ENCODE measurements at places on chromosomes 6 and 20. TPM values are rescaled to one million over a fixed set of nuclear protein-coding genes. Genes with fewer than 3 reads are reported as not detected.

Gene NEDD9
- 26.6 TPM for total RNA-seq

Gene GLP1R
- 1.1 TPM for total RNA-seq

Gene PRDM13
- not detected for total RNA-seq

Gene CEP250
- 60.3 TPM for total RNA-seq

DNA sequence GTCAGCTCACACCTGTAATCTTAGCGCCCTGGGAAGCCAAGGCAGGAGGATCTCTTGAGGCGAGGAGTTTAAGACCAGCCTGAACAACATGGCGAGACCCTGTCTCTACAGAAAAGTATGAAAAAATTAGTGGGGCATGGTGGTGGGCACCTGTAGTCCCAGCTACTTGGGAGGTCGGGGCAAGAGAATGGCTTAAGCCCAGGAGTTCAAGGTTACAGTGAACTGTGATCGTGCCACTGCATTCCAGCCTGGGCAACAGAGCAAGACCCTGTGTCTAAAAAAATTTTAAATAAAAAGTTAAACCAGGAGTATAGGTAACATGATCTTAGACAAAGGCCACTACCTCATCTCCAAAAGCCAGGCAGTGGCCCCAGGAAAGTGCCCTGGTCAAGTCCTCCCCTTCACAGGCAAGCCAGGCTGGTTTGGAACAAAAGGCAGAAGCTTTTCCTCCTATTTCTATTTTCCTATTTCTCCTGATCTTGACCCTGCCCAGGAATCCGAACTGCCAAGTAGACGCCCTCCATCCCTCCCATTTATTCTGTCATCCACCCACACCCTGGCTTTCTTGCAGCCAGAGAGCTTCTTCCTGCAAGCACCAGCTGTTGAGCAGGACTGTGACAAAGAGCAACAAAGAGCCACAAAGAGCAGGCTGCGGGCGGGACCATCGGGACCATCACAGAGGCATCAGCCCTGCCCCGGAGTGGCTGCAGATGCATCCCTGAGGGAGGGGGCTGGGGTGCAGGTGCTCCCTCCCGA is 149.9 kb upstream of the AFDN start:
- no peak for DNase-seq

- DNase-seq = no peak
Observed at GRCh38 chr20:49990271-49990720, 7.5 kb downstream of the SNAI1 start.

- DNase-seq = no peak
Observed at GRCh38 chr6:140002396-140003022, 628.1 kb upstream of the CITED2 start.

DNA sequence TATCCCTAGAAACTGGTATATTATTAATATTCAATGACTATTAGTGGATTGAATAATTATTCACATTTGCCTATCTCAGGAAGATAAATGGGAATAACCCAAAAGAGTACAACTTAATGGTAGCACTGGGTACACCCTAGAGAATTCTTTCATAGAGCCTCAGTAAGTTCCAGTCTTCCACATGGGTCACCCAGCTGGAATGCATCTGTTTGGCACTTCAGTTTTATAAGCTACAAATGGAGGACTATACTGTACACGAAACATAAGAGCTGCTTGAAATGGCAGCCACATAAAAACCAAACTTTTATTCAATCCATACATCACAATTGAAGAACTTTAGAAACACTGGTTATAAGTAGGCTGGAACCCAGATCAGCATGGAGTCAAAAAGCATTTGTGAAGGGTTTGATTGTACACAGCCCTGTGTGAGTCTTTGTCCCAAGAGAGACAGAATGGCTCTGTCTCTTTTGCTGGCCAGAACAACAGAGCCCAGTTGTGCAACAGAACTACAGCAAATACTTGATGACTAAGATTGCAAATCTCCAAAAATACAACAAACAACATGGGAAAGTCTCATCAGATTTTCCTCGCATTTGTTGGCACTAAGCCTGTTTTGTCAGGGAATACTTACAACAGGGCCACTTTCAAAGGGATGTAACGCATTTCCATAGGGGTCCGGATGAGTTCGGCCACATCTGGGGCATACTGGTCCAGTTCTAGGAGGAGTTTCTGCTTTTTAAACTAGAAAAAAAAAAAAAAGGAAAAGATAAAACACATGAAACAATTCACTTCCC is 39.5 kb downstream of the PIGU start:
- no peak for DNase-seq

Measured in activated CD8-positive, alpha-beta T cell treated with anti-CD3 and anti-CD28 coated beads for 36 hours (primary cell).